ENCODE measurements at places on chromosomes 7 and 10. TPM values are rescaled to one million over a fixed set of nuclear protein-coding genes. Genes with fewer than 3 reads are reported as not detected.

The RBP4 gene
- not detected for polyA plus RNA-seq

The LIPN gene
- not detected for polyA plus RNA-seq

The AGR2 gene
- polyA plus RNA-seq = 2.4 TPM

DNA sequence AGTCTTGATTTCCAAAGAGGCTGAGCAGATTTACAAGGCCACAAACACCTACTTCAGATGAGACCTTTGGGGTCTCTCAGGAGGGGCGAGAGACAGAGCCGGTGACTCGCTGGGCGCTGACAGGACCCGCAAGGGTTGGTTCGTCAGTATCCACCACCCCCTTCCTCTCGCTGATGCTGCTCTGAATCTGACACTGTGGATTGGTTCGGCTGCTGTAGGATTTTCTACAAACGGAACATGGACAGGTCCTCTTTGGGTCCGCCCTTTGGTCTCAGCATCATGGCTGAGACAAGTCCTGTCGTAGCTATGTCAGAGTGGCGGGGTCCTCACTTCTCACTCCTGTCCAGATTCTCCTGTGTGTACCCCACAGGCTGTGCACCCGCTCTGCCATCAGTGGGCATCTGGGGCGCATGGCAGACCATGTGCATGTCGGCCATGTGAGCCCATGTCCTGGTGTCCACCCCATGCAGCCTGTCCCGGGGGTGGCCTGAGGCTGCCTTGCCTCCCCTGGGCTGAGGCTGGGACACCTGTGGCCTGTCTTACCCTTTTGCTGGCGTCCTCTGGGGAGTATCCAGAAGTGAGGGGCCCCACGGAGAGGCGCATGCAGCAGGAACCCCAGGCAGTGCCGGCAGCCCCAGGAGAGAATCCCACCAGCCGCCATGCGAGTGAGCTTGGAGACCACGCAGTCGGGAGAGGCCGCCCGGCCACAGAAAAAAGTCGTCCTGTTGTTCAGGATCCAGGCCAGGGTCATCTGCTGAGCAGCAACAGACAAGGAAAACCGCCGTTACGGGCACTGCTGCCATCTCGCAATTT, 21.6 kb upstream of the FAM20C start:
- DNase-seq = no peak

- peak; percentile 32 for DNase-seq
Measured at GRCh38 chr7:34133356-34133982, 228.1 kb downstream of the BMPER start.

DNA sequence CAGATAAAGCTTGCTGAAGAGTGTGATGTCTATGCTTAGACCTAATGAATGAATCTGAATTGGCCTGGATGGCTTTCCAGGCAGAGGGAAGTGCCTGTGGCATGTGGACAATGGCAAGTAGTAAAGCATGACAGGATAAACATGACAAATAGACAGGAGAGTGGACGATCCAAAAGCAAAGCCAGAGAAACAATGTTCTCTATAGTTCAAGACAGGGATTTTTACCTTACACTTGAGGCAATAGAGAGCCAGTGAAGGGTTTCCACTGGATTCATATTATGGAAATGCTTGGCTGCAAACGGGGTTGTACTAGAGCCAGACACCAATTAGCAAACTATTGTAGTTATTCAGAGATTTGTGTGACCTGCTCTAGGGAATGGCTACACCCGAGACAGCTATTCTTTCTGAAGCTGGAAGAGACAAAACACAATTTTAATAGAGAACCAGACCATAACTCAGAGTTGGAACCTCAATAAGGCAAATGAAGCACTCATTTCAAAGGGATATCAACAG, 2.3 kb downstream of the AGMO start:
- DNase-seq = no peak
